ENCODE measurements at places on chromosomes 7 and 10. TPM values are rescaled to one million over a fixed set of nuclear protein-coding genes. Genes with fewer than 3 reads are reported as not detected.

Gene ERVW-1
- not detected for total RNA-seq

Gene CALHM1
- 0.23 TPM for total RNA-seq

Gene MRLN
- 0.69 TPM for total RNA-seq

Gene KMT2E
- 197 TPM for total RNA-seq

Gene CCL24
- not detected for total RNA-seq

Gene HOGA1
- 2.5 TPM for total RNA-seq

Gene CYP26C1
- total RNA-seq, result 0.23 TPM

Gene SLC26A3
- total RNA-seq, result not detected

Gene RNF148
- total RNA-seq, result 0.92 TPM

Gene GSTO2
- total RNA-seq, result 6.7 TPM

Gene PAPSS2
- total RNA-seq, result 3.7 TPM

Gene NRCAM
- total RNA-seq, result 205 TPM

Gene STOX1
- total RNA-seq, result 15.7 TPM

Gene TET1
- 33.7 TPM for total RNA-seq

Gene MEIG1
- total RNA-seq, result not detected

Gene MARCHF5
- 24.0 TPM for total RNA-seq

Gene SLC16A9
- total RNA-seq, result 16.1 TPM
